Activated CD8-positive, alpha-beta T cell treated with anti-CD3 and anti-CD28 coated beads for 36 hours (primary cell): ENCODE measurements at places on chromosomes 5 and 9. TPM values are rescaled to one million over a fixed set of nuclear protein-coding genes. Genes with fewer than 3 reads are reported as not detected.
A peak's percentile ranks its signal among the peaks of the same experiment; 100 is the strongest.

Gene TAF11L5
- not detected for total RNA-seq

DNA sequence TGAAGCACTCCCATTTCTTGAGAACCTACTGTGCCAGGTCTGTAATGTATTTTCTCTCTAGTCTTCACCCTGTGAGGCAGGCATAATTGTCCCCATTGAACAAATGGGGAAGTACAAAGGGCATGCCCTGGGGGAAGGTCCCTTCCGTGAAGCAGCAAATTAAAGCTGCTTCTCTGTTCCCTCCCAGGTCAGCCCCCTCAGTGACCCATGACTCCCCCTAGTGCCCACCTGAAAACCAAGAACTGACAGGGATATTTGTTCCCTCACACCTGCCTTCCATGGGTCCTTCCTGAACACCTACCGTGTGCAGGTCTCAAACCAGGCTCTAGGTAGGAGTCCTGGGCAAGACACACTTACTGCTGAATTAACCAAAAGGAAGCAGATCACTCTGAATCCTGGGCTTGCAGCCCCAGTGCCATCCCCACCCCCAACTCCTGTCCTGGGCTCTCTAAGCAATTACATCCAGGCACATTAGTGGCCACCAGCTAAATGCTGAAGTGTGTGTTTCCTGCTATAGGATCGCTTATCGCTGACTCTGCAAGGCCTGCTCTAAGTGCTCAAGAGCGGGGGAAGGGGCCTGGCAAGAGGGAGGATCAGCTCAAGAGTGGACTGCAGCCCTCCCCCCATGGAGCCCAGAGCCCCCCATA, 254.8 kb downstream of the CDK5RAP2 start:
- peak; percentile 6 for DNase-seq

Gene MYMK
- total RNA-seq: not detected

Gene MYO10
- not detected for total RNA-seq

GRCh38 chr5:180020176-180020575, 51.4 kb downstream of the RNF130 start:
- no peak for DNase-seq

Gene HRH2
- total RNA-seq: 24.5 TPM

DNA sequence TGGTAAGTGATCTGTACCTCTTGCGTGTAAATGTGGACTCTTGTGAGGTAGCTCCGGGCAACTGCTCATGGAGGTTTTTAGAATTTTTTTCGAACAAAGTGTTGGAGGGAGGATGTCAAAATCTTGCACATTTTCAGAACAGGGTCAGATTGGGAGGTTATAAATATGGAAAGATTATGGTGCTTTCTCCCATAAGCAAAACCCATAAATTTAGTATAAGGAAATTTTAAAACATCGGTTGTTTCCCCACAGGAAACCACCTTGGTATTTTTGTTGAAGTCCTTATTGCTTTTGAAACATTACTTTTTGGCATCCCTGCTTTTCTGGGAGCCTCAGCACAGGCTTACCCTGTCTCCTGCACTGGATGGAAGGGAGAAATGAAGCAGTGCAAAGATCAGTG, 33.9 kb downstream of the PTTG1 start:
- DNase-seq: no peak

DNA sequence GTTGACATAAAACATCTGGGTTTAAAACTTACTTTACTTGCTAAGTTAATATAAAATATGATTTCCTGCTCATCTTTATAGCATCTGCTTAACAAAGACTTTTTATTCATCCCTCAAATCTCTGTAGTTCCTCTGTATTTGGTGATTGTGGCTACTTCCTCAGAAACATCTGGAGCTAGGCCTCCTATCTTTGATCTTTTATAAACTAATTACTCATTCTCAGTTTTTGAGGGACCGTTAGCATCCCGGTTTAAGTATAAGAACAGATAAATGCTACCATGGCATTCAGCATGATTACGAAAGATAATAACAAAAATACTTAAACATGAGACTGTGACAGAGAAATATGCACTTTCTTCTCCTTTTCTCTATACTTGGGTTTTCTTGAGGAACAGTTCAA, 85.3 kb downstream of the SLC38A9 start:
- DNase-seq: no peak

DNA sequence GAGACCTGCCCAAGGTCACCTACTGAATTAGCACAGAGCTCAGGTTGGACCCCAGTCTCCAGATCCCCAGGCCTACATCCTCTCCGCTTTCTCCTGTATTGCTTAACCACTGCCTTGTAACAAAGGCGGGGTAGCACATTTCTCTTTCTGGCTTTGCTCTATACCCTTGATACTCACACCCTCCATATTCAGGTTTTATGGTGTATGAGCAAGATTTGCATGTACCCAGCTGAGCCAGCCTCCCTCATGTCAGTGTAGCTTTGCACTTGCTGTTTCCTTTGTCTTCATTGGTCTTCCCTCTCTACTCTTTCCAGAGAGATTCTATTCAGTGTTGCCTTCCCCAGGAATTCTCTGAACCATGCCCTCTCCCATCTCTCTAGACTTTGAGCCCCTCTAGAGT, 19.6 kb upstream of the ZCCHC7 start:
- DNase-seq: no peak

- DNase-seq: no peak
Measured at GRCh38 chr5:93164690-93165089, 416.3 kb downstream of the NR2F1-AS1 start.

Gene NFIL3
- total RNA-seq: 78.3 TPM

DNA sequence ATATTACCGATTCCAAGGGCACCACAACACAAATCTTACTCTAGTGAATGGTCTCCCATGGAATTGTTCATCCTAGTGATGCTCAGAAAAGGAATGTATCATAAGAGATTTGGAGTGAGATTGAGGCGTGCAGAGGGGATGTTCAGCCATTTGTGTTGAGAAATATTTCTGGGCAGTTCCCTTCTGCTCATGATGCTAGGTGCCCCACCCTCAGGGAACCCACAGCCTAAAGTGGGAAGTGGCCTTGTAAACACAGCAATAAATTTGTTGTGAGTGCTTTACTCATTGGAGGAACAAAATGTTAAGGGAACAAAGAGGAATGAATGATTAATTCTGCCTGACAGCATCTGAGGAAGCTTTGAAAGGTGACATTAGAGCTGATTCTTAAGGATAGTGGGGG, 129.9 kb downstream of the TLE4 start:
- no peak for DNase-seq

- DNase-seq: no peak
Measured at GRCh38 chr9:18606281-18606680, 132.3 kb downstream of the ADAMTSL1 start.

Gene SLC6A3
- total RNA-seq: not detected

- DNase-seq: no peak
Measured at GRCh38 chr5:129249886-129250285, 155.3 kb downstream of the ISOC1 start.

- DNase-seq: no peak
Measured at GRCh38 chr5:31194892-31195555, 1.5 kb downstream of the CDH6 start.

DNA sequence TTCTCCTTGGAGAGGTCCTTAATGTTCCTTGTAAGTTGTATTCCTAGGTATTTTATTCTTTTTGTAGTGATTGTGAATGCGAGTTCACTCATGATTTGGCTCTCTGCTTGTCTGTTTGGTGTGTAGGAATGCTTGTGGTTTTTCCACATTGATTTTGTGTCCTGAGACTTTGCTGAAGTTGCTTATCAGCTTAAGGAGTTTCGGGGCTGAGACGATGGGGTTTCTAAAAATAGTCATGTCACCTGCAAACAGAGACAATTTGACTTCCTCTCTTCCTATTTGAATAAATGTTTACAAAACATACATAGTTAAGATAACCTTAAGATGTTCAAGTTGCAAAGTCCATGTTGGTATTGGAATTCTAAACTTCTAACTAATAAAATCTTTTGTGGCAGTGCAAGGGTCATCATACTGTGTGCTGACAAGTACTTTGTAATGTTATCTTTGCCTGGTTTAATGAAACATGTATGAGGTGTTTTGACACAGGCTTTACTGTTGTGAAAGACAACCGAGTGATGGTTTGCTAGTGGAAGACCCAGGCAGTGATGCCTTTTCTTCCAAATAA, 286.2 kb downstream of the MRPS30 start:
- no peak for DNase-seq

- DNase-seq: no peak
Measured at GRCh38 chr5:4661836-4662235, 478.3 kb upstream of the ADAMTS16 start.

Gene TYRP1
- total RNA-seq: not detected

DNA sequence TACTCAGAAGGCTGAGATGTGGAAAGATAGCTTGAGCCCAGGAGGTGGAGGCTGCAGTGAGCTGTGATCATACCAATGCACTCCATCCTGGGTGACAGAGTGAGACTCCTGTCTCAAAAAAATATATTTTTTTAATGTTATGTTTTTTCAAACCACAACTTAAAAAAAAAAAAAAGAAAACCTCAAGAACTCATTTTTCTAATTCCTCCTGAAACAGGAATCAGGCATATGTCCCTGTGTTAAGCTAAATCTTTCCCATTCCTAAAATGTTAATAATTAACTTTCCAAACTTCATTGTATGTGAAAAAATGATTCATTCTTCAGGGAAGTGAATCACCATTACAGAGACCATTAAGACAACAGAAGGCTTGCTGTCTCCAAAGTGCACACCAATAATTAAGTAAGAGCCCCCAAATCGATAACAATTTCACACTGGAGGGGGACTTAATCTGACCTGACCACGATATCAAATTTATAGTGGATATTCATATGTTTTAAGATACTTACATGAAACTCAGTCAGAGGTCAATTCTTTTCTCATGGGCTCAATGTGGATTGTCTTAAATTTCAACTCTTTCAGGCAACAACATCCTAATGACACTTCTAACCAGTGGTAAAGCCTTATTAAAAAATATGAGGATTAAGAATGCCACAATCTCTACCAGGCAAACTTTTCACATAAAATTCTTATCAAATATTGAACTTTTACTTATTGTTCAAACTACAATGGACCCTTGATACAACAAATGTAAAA, 5.2 kb downstream of the CEMIP2 start:
- no peak for DNase-seq

DNA sequence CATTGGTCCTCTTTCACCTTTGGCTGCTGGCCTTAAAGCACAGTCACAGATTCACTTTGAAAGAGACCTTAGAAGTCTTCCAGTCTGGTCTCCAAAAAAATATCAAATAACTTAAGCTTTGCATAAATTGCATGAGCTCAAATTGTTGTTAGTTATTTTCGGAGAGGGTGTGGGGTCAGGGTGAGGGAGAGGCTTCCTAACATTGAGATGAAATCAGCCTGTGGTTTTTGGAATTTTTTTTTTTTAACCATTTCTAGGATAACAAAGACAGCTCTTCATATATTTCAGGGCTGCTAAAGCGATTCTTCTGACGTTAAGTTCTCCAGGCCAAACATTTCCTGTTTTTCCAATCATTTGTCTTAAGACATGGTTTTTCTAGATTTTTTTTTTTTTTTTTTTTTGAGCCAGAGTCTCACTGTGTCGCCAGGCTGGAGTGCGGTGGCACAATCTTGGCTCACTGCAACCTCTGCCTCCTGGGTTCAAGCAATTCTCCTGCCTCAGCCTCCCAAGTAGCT, 4.5 kb downstream of the OCLN start:
- DNase-seq: no peak

Gene NR6A1
- 0.74 TPM for total RNA-seq

DNA sequence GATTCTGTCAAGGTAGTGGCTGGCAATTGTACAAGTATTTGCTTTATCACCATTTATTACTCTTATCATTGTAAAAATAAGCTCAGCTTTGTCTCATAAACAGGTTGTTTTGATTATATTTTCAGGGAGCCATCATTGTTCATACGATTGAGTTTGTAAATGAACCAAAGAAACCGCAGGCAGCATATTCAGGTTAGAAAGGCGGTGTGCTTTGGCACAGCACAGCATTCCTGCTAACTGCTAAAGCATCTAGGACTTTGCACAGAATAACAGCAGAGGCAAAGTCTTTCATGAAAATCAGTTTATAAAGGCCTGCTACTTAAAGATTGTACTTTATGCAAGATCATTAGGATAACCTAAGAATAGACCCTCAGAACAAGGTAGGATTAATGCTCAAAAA, 281.5 kb upstream of the SLC24A2 start:
- no peak for DNase-seq

DNA sequence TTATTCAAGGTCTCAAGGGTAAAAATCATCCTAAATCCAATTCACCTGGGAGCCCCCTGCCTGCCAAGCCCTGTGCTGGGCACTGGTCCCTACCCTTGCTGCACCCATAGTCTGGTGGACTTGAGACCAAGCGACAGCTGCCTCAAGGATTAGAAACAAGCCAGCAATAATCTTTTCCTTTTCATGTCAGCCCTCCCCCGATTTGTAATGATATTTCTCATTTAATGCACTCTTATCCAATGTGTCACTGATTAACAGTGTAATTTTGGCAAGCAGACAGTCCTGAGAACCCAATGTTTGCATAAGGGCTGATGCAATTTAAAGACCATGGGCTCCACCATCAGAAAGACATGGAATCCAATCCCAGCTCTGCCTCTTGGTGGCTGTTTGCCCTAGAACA, 108.9 kb downstream of the ACTL7B start:
- DNase-seq: no peak

- DNase-seq: no peak
Measured at GRCh38 chr5:14681236-14681752, 16.8 kb downstream of the OTULIN start.

DNA sequence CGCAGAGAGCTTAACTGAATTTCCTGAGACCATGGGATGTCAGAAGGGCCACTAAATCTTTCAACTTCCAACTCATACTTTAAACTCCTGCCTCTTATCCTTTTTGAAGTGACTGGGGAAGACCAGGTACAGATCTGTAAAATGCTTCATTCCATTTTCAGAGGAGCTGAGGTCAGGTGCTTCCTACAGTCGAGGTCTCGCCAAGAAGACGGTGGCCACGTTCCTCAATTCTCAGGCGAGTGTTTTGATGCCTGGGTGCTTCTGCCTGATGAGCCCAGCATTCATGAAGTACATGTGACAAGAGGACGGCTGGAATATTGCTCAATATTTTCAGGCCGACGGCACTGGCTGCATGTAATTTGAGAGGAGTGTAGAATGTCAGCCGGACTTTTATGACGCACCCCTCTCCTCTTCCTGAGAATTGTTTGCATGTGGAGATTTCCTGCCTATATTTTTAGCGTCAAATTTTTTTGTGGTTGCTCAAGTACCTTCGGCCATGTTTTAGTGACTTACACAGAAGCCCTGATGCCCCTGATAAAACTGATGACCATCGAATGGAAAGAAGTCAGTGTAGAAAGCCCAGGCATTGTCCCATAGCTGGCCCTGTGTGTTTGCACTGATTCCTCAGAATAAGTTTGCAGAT, 38.8 kb upstream of the GLRX start:
- DNase-seq: no peak

DNA sequence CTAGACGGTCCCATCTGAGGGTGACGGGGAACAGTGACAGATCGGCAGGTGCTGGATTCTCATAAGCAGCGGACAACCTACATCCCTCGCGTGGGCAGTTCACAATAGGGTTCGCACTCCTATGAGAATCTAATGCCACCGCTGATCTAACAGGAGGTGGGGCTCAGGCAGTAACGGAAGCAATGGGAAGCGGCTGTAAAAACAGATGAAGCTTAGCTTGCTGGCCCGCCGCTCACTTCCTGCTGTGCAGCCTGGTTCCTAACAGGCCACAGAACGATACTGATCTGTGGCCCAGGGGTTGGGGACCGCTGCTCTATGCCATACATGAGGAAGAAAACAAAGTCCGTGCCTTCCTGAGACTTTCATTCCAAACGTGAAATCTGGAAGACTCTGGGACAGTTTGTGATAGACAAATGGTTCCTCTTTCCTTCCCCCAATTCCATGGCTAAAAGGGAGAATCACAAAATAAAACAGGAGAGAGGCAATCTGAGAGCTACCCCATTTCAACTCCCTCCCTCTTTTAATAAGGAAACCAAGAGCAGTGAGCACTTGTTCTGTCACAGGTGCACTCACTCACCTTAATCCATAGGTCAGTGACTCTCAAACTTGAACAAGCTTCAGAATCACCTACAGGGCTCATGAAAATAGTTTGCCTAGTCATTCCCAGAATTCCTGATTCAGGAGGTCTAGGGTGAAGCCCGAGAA, 12.1 kb downstream of the PDCL start:
- DNase-seq: peak; percentile 65
